IMR-90 (cell line): ENCODE measurements at places on chromosomes 16 and 17. TPM values are rescaled to one million over a fixed set of nuclear protein-coding genes. Genes with fewer than 3 reads are reported as not detected.

Gene TBC1D24
- 13.4 and 16.2 TPM in 2 replicates for polyA plus RNA-seq

Gene CCL16
- polyA plus RNA-seq: not detected in 2 replicates

Gene ACACA
- 19.7 and 21.3 TPM in 2 replicates for polyA plus RNA-seq

- no peak overlapping the region for H3K27ac ChIP-seq
- H3K36me3 ChIP-seq: no peaks in the 10 kb centered on the region
- peaks cover 11% of the 10 kb centered on the region for H3K27me3 ChIP-seq
Observed at GRCh38 chr16:81765969-81766368, 13.1 kb upstream of the PLCG2 start.

GRCh38 chr16:67260426-67261063 lies 11.8 kb downstream of the SLC9A5 start:
- peak; percentile 72 for DNase-seq
- H3K4me3 ChIP-seq: no peak overlapping the region

DNA sequence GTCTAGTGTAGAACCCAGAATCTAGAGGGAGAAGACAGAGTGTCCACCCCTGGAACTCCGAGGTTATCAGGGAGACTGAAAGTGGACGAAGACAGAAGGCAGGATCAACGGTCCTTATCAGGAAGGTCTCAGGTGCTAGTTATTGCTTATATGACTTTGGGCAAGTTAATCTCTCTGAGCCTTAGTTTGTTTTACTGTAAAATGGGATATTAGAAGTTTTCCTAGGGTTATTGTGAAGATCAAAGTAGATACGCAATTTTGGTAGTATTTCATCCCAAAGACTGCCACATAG lies 1.2 kb downstream of the RNF167 start:
- peak overlapping the region; percentile 78 for H3K27ac ChIP-seq
- H3K27me3 ChIP-seq: no peaks in the 10 kb centered on the region
- peaks cover 19% of the 10 kb centered on the region for H3K4me1 ChIP-seq

DNA sequence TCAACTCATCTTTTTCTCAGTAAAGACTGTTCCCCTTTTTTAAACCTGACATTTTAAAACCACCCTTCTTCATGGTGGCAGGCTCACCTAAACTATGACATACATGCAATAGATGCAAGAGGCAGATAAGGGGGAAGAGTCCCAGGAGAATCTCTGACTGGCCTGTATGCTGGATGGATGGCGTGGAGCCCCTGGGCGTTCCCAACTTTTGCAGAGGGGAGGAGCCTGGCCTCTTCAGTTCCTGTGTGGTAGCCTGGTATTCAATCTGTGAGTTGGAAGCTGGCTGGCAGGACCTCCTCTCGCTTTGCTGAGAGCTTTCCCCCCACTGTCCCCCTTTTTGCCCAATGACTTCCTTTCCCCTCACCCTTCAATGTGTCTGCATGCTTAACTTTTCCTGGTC lies 217.6 kb upstream of the CA10 start:
- H3K4me1 ChIP-seq: no peaks in the 10 kb centered on the region
- H3K4me3 ChIP-seq: no peak overlapping the region
- H3K36me3 ChIP-seq: no peaks in the 10 kb centered on the region
- H3K27me3 ChIP-seq: no peaks in the 10 kb centered on the region

DNA sequence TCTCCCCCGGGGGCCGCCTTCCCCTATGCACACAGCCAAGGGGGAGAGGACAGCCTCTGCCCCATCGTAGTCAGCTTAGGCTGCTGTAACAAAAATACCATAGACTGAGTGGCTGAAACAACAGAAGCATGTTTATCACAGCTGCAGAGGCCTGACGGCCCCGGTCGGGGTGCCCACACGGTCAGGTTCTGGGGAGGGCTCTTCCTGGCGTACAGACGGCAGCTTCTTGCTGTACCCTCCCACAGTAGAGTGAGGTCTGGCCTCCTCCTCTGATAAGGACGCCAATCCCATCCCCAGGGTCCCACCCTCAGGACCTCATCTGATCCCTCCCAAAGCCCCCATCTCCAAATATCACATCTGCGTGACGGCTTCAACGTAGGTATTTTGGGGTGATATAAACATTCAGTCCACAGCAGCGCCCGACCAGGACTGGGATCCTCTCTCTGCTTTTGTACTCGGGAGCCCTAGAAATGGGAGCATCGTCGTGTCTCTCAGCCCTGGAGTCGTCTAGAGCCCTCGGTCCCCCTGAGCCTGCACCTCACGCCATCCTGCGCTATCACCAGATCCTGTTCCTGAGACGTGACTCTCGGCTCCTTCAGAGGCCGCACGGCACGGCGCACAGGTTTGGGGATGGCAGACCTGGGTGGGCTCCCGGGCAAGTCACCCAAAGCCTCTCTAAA lies 67.8 kb downstream of the RPH3AL start:
- H3K36me3 ChIP-seq: no peaks in the 10 kb centered on the region
- H3K27me3 ChIP-seq: peaks cover 14% of the 10 kb centered on the region
- H3K4me3 ChIP-seq: no peak overlapping the region
- H3K4me1 ChIP-seq: no peaks in the 10 kb centered on the region
- no peak overlapping the region for H3K27ac ChIP-seq

GRCh38 chr17:67212714-67213417 lies 32.1 kb downstream of the HELZ start:
- no peaks in the 10 kb centered on the region for H3K27me3 ChIP-seq
- H3K36me3 ChIP-seq: peaks cover 11% of the 10 kb centered on the region
- peaks cover 18% of the 10 kb centered on the region; the same call in 1 of the 2 replicates for H3K4me1 ChIP-seq
- H3K27ac ChIP-seq: peak overlapping the region; percentile 31; the same call in 1 of the 2 replicates
- DNase-seq: peak; percentile 86
- H3K4me3 ChIP-seq: no peak overlapping the region

DNA sequence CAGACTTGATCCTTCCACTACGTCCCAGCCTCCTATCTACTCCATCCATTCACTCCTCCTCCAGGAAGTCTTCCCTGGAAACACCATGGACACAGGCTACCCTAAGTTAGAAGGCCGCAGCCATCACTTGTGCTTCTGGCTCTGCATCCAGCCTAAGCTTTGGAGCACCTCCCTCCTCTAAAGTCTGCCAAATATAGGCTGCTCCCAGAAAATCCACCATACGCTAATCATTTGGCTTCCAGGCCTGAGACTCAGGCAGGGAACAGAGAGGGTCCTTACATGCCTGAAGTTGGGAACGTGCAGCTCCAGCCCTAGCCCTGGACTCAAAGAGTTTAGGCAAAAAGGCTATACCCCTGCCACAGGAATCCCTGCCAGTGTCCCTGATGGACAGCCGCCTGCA lies 6.7 kb downstream of the PCGF2 start:
- DNase-seq: no peak
- no peak overlapping the region for H3K4me3 ChIP-seq
- H3K36me3 ChIP-seq: peaks cover 29% of the 10 kb centered on the region

DNA sequence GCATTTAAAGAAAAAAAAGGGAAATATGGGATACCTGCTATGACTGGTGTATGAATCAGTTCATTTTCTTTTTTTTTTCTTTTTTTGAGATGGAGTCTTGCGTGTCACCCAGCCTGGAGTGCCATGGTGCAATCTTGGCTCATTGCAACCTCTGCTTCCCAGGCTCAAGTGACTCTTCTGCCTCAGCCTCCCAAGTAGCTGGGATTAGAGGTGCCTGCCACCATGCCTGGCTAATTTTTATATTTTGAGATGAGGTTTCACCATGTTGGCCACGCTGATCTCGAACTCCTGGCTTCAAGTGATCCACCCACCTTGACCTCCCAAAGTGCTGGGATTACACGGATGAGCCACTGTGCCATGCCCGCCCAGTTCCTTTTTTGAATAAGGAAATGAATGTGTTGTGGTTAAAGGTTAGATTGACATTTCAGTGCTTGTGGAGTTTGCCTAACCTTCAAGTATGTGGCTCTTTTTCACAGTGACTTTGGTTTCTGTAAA lies 7.7 kb downstream of the HAPSTR1 start:
- no peaks in the 10 kb centered on the region for H3K27me3 ChIP-seq
- H3K4me3 ChIP-seq: no peak overlapping the region
- H3K27ac ChIP-seq: no peak overlapping the region; the same call in 1 of the 2 replicates
- peak; percentile 68 for DNase-seq
- H3K4me1 ChIP-seq: peaks cover 26% of the 10 kb centered on the region

DNA sequence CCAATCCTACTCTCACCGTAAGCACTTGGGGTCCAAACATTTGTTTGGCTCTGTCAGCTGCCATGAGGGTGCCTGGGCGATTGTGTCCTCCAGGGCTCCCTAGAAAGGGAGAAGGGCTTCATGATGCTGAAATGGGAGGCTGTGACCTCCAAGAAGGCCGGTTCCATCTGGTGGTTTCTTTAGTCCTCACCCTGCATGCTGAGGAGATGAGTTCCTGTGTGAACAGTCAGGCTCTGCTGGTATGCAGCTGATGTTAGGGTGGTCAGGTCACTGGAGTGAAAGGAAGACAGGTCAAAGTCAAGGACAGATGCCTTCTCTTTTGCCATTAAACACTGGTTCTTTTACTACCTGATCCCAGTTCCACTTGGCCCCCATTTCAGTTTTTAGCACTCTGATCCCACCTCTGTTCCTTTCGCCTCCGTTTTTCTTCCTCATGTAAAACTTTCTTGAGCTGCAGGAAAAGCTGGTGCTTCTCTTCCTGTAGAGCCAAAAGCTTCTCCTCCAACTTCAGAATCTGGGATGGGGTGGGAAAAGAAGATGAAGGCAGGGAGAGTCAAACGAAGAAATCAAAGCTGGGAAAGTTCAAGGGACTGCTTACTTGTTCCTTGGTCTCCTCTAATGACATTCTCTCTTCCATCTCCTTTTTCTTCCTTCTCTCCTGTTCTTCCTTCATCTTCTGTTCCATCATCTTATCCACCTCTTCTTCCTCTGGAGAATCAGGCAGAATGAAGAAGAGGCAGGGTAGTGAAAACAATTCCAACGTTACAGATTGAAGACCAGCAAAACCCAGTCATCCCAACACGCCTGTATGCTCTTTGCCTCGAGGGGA lies 1.1 kb downstream of the GPS2 start:
- H3K4me3 ChIP-seq: peak overlapping the region; percentile 78
- DNase-seq: peak; percentile 38
- H3K4me1 ChIP-seq: peaks cover 7% of the 10 kb centered on the region
- no peaks in the 10 kb centered on the region for H3K27me3 ChIP-seq
- peaks cover 60% of the 10 kb centered on the region for H3K36me3 ChIP-seq
- H3K27ac ChIP-seq: peak overlapping the region; percentile 49; the same call in 1 of the 2 replicates

DNA sequence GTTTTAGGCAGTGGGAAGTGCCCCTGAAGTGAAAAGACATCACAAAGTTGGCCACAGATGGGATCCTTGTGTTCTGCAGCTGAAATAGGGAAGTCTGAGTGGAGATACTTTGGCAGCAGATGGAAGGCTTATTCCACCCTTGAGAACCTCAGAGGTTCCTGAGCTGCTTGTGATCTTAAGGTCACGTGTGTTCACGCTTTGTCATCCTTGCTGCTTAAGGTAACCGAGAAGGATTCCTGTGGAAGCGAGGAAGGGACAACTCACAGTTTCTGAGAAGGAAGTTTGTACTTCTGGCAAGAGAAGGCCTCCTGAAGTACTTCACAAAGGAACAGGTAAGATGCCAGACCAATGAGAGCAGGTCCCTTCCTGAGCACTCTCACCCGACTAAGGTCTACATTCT lies 12.2 kb downstream of the ADAP2 start:
- H3K36me3 ChIP-seq: no peaks in the 10 kb centered on the region
- no peak overlapping the region for H3K4me3 ChIP-seq
- no peak overlapping the region for H3K27ac ChIP-seq
- H3K27me3 ChIP-seq: peaks cover 3% of the 10 kb centered on the region; the same call in 1 of the 2 replicates

DNA sequence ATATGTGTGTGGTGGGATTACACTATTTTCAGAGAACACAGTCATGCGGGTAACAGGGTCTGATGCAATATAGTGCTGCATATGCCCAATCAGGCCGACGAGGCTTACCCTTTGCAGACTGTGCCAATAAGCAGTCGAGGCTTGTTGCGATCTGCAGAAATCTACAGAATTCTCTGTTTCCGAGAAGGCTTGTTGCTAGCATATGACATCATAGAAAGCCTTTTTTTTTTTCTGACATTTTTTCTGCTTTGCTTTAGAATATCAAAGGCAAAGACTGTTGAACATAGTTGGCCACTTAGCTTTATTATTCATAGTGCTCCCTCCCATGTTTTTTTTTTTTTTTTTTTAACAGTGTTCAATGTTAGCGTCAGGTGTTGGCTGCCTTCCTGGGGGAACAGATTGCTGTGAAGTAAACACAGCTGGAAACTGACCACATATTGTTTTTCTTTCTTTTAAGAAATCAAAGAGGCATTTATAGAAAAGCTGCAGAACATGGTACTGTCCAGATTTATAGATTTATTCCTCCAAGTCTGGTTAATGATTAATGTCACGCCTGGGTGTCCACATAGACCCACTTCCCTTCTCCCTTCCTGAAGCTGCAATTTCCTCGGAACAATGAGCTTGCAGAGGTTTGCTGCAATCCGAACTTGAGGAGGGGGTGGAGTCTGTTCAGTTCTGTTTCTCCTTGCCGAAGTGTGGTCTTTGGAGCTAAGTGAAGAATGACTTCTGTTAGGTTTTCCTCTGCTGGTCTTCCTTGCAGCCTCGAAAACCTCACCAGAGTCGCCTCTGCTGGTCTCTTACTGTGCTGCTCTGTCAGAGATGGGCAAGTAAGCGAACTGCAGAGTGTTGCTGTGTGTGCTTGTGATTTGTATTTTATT lies 87.3 kb downstream of the MAP2K6 start:
- H3K27ac ChIP-seq: peak overlapping the region; percentile 71; the same call in 1 of the 2 replicates
- H3K4me1 ChIP-seq: peaks cover 8% of the 10 kb centered on the region; the same call in 1 of the 2 replicates
- no peaks in the 10 kb centered on the region for H3K36me3 ChIP-seq
- peak; percentile 90 for DNase-seq

DNA sequence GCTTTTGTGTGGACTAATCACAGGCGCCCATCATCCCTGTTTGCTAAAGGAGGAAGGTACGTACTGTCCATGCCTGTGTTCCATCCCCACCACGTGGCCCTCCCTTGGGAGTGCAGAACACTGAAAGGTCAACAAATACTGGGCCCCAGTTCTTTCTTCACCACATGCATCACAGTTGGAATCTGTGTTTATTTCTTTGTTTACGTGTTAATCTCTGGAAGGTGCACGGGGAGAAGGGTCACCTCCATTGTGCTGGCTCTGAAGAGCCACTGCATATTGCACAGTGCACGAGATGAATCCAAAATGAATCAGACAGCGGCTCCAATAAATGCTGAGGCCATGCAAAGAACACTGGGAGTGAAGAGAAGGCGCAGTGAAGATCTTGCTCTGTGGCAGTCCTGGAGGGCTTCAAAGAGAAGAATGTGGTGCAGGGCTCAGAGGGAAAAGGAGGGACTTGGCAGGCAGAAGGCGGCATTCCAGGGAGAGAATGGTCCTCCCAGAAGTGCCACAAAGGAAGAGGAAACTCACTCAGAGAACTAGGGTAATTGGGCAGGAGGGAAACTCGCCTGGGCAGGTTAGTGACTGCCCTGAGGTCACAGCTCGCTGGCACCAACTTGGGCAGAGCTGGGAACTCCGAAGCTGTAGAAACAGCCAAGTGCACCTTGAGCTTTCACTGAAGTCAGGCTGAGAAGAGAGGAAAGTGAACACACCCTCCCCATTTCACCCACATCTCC lies 3.7 kb downstream of the RPH3AL start:
- H3K27ac ChIP-seq: no peak overlapping the region
- H3K4me1 ChIP-seq: peaks cover 2% of the 10 kb centered on the region; the same call in 1 of the 2 replicates
- no peaks in the 10 kb centered on the region for H3K36me3 ChIP-seq
- H3K27me3 ChIP-seq: no peaks in the 10 kb centered on the region
- H3K4me3 ChIP-seq: no peak overlapping the region
- no peak for DNase-seq
